ENCODE measurements at places on chromosomes 1 and 21. TPM values are rescaled to one million over a fixed set of nuclear protein-coding genes. Genes with fewer than 3 reads are reported as not detected.

MCOLN2 gene
- not detected for total RNA-seq

GRCh38 chr1:41291195-41291594, 49.1 kb upstream of the SCMH1 start:
- no peak for DNase-seq

- DNase-seq, result no peak
These were observed 183.1 kb downstream of the ATG4C start for GRCh38 chr1:62967031-62967430.

- no peak for DNase-seq
These were observed 49.4 kb upstream of the FASLG start for GRCh38 chr1:172609528-172609927.

Data from psoas muscle (tissue), 8 donors.